Coronary artery (tissue), 2 donors: ENCODE measurements at places on chromosomes 12 and 14.

- no peak for DNase-seq
Observed at GRCh38 chr12:107541001-107541705, 144.4 kb upstream of the PWP1 start.

- DNase-seq, result no peak
Observed at GRCh38 chr14:71245659-71246361, 338.6 kb downstream of the PCNX1 start.

GRCh38 chr12:47819896-47820630 lies at the start of gene HDAC7:
Gene HDAC7 (minus strand): TSS chr12:47819903. CDS start chr12:47819785, 118 bp downstream.
- DNase-seq, result peak; percentile 91

GRCh38 chr14:30869551-30870155 lies 4.7 kb upstream of the COCH start:
- DNase-seq, result no peak

- DNase-seq, result no peak
Observed at GRCh38 chr12:78037707-78038106, 207.0 kb downstream of the NAV3 start.

DNA sequence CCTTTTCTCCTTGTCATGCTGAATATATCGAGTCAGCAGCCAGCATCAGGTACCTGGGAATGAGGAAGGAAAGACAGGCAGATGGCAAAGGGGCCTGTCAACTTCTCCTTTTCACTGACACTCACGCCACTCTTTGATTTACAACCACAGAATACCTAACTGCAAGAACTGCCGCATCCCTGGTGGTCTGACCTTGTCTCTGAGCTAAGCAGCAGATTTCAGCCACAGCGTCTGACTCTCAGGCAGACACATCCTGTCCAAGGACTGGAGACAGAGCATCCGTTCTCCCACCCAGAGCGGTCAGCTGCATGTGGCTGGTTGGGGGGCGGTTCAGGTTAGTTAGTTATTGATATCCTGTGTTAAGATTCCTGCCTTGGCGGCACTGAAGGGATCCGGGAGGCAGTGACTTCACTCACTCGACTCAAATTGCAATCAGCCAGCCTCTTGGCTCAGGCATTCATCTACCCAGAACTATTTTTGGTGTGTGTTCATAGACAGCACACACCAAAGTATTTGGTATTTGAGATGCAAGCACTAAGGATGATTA lies 11.2 kb upstream of the MAP1LC3B2 start:
- DNase-seq, result no peak

- DNase-seq, result no peak
Observed at GRCh38 chr14:93035917-93036651, 79.6 kb downstream of the ITPK1 start.
